Activated naive CD8-positive, alpha-beta T cell treated with anti-CD3 and anti-CD28 coated beads, Interleukin-2, amount 50 U/mL, for 24 hours (primary cell): ENCODE measurements at places on chromosomes 11 and 22.

- DNase-seq, result no peak
Observed at GRCh38 chr22:31586137-31586920, 75.7 kb downstream of the PISD start.

DNA sequence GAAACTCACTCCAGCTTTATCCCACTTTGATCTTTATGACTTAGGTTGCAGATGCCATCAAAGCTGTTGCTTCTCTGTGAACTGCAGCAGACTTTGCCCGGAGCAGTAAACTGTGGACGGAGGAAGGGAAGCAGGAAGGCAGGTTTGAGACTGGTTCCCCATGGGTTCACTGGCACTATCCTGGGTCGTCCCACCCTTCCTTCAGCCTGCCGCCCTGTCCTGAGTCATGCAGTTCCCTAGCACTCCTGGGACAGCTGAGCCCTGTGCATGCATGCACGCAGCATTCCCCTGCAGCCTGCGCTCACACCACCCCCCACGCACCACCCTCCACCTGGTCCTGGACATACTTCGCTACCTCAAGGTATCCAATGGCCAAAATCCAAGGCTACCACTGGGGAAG lies 23.5 kb upstream of the P2RY2 start:
- no peak for DNase-seq

DNA sequence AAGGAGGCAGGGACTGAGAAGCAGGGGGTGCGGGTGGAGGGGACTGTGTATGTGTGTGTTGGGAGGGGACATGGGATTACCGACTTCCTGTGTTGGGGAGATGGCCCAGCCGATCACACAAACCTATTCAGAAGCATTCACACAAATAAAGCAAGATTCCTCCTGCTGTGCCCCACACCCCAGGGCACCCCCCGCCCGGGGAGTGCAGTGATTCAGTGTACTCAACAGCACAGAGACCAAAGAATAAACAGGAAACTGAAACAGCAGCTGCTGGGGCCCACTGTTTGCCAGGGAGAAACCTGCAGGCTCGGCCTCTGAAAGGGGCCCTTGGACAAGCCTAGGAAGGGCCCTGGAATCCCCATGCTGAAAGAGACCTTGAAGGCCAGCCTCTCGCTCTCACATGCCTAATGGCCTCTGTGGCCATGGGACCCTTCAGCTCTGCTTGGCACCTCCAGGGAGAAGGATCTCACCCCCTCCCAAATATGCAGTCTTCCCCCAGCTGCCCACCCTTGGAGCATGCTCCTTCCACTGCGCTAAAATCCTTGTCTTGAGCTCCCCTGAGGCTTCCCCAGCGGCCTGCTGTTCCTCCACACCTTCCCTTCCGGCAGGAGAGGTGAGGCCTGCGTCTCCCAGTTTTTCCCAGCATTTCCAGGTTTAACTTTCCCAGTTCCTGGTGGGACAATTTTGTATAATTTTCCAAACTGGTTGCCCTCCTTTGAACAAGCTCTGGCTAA lies 72.9 kb downstream of the CSNK2A3 start:
- DNase-seq, result no peak

DNA sequence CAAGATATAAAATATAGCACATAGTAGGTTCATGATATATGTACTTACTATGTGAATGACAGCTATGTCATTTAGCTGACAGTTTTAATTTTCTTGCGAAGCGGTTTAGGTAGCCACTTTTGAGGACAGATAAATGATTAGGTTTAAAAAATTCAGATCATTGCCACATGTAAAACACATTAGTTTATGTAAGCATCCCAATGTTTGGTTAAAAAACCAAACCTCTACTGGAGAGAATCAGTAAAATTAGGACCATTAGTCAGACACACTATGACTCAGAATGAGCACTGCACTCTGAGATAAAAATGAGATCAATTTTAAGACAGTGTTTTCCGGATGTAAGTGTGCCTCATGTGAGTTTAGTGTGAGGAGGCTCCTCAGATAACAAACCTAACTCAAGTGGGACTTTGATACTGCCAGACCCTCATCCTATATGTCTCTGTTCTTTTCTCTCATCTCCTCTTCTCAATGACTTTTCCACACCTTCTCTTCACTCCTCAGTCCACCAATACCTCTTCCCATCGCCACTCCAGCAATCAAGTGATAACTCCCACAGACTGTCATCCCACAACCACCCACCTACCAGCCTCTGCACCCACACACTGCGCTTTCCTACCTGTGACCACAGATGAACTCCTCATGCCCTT lies 6.8 kb upstream of the OR2AT4 start:
- no peak for DNase-seq

DNA sequence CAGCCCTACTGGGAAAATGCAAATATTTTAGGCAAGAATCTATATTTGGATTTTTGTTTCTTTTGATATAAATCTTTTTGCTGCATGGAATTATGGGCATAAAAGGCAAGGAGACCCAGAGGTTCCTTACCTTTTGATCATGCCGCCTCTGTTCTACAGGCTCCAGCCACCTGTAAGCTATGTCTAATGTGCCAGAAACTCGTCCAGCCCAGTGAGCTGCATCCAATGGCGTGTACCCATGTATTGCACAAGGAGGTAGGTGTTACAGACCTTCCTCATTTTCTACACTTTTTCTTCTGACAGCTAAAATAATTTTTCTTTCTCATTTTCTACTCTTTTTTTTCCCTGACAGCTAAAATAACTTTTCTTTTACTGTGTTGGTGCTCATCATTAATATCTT lies 8.2 kb upstream of the BACE1-AS start:
- DNase-seq, result no peak

DNA sequence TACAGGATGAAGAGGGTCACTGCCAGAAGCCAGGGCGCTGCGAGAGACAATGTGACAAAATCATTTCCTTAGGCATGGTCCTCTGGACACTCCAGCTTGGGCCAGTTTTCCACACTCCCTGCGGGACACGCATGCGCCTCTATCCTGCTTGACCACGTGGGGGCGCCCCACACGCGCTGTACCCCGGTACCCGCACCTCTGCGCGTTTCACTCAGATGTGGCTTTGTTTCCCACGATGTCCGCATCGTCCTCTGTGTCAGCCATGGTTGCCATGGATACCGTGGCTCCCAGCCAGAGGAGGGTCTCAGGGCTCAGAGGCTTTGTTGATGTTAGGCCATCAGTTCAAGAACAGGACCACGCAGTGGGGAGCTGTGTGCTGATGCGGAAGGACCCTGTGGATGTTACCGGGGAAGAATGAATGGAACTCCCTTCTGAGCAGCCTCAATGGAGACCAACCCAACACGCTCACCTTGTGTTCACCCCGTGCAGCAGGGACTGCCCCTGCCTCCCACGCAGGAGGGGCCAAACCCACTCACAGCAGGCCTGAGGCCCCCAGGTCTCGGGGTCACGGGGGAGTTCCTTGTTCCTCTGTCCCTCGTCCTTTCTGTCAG lies 101.1 kb upstream of the SLC22A12 start:
- DNase-seq, result peak; percentile 64

DNA sequence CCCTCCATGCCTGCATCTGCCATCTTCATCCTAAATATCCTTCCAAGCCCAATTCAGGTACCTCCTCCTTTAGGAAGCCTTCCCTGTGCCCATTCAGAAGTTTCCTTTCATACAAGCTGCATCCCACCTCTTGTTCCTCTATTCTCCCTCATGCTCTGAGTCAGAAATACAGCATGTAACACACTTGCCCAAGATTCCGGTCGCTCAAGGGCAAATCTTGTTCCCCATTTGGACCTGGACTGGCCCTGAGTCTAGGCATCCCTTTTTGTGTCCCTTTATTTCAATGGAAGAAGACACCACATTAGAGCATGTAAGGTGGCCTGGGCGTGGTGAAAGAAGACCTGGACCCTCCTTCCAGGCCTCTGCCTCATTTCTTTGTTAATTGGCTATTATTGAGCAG lies 38.5 kb downstream of the RTL6 start:
- DNase-seq, result no peak

- DNase-seq, result no peak
Observed at GRCh38 chr11:128288368-128288767, 299.0 kb downstream of the ETS1 start.

GRCh38 chr11:19374151-19374569 lies 133.4 kb upstream of the E2F8 start:
- no peak for DNase-seq

DNA sequence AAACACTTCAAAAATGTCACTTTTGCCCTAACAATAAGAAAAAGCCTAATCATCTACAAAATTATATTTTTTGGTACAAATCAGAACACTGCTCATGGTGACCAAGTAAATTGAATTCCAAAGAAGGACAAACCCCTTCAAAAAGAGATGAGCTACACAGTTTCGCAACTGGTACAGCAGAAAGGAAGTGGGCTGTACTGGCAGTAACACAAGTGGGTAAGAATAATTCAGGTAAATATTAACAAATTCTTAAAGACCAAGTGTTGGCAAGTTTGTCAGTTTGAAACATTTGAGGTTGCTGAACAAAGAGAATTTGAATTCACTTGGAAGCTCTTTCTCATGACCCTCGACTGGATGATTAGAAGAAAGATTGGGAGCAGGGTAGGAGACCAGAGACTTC lies 35.5 kb downstream of the MSANTD4 start:
- DNase-seq, result no peak

GRCh38 chr11:70007796-70008195 lies 70.3 kb upstream of the ANO1 start:
- no peak for DNase-seq

DNA sequence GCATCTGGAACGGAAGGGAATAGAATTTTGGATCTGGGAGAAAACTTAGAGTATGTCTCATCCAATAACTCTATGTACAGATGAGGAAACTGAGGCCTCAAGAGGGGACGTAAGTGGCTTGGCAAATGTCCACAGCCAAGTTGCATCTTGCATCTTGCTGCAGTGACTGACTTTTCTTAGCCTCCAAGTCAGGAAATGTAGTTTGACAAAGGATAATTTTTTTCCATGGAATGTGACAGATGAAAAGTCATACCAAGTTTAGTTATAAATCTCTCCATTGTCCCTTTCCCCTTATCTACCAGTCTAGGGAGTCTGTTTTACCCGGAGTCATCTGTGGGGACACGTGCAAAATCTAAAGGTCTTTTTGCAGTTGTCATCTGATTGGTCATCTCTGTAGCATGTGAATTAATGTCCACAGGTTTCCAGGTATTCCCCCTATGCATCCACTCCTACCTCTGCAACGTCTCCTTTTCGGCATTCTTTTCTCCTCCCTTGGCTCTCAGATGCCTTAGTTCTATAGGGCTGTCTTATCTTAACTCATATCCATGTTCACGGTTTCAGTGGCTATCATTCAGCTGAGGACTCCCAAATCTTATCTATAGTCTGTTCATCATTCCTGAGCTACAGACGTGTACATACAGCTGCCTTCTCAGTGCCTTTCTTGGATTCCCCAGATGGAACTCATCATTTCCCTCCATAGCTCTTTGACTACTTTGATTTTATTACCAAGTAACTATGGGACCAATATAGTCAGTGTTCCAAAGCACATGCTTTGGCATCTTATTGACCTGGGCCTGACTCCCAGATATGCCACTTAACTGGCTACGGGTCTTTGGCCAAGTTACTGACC lies 139.5 kb upstream of the TIMP3 start:
- DNase-seq, result no peak

DNA sequence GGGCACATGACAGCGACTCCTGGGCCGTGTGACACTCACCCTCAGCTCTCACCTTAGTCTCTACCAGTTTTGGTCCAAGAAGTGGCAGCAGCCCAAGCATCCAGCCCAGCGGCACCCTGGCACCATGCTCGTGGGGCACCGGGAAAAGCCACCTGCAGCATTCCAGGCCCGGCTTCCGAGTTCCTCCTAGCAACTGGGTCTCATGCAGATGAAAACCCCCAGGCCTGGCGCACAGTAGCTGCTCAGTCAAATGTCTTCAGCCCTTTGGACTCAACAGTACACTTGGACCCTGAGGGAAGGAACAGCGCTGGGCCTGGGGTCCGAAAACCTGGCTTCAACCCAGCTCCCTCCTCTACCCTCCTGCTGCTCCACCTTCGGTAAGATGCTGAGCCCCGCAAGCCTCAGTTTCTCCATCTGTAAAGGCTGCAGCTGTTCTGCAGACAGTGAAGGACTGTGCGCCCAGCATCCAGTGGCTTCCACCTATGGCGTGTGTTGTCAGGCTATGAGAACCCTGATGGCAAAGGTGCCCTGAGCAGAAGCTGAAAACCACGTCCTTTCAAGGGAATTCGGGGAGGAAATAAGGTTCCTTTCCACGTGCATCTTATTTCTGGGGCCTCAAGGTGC lies 66.0 kb downstream of the PHF21B start:
- DNase-seq, result no peak

GRCh38 chr11:59724066-59724465 lies 10.4 kb upstream of the OR10V1 start:
- no peak for DNase-seq

DNA sequence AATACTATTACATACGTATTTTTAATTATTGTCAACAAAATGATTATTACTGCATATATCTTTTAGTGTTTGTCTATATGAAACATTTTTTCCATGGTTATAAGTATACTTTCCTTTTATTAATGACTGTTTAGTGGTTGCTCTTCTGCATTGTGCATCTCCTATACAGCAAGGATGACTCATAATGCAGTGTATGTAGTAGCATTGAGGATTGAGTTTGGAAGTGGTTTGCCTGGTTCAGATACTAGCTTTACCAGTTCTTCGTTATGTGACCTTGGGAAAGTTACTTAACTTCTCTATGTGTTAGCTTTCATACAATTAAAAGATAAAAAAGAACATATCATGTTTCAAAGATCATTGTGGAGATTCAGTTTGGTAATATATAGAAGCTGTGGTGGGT lies 44.1 kb downstream of the CHORDC1 start:
- DNase-seq, result no peak

DNA sequence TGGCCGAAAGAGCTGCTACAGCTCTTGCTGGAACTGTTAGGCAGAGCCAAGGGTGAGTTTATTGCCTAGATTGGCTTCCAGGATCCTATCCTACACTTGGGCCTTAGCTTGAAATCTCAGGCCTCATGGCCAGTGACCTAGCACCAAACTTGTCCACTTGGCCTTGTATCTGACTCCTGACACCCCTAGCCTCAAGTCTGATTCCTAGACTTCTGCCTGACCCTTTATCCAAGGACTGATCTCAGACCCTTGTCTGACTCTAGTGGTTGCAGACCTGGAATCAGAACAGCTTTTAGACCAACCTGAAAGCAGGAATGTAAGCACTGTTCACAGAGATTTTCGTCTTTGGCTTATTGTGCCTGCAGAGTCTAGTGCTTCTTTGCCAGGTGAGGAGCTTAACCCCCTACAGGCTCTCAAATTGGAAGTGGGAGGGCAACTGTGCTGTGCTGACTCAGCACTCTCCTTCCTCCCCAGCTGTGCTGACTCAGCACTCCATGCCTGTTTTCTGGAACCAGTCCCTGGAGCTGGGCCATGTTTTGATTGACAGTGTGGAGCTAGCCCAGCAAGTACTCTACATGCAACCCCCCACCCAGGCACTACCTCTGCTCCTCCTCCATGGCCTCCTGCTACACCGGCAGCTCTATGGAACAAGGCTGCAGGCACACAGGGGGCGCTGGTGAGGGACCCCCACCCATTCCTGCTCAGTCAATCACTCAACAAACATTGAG lies 35.1 kb downstream of the RRP8 start:
- no peak for DNase-seq
